ENCODE measurements at places on chromosomes 12 and 14. TPM values are rescaled to one million over a fixed set of nuclear protein-coding genes. Genes with fewer than 3 reads are reported as not detected.
A peak's percentile ranks its signal among the peaks of the same experiment; 100 is the strongest.

The HSPB8 gene
- not detected for polyA plus RNA-seq

The NEMP1 gene
- 41.2 TPM for polyA plus RNA-seq

The CDCA3 gene
- polyA plus RNA-seq, result 80.3 TPM

The SPX gene
- polyA plus RNA-seq, result not detected

The CPSF2 gene
- 49.0 TPM for polyA plus RNA-seq

The BCL2L14 gene
- polyA plus RNA-seq, result not detected

The HOXC4 gene
- 0.70 TPM for polyA plus RNA-seq

The MYF5 gene
- polyA plus RNA-seq, result not detected

The CCDC184 gene
- not detected for polyA plus RNA-seq

GRCh38 chr12:80314741-80315140, 129.3 kb upstream of the PTPRQ start:
- DNase-seq, result no peak

GRCh38 chr14:56199982-56200577, 81.9 kb downstream of the PELI2 start:
- DNase-seq, result no peak

- no peak for DNase-seq
Measured at GRCh38 chr14:74221741-74222140, 17.5 kb upstream of the VSX2 start.

GRCh38 chr12:5560265-5560664, 128.4 kb downstream of the NTF3 start:
- DNase-seq, result no peak

DNA sequence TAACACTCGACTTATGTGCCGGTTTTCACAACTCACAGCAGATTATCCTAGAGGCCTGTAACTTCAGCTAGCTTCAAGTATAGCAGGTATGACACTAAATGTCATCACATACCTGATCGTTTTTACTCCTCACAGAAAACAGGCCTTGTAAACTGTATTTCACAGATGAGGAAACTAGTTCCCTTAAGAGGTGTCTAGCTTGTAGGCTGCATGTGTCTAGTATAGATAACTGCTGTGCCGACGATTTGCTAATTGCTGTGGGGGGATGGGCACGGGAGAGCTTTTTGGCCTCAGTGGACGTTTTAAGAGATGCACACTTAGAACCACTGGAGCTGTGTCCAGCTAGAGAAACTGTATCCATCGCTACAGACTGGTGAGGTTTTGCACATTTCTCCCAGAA, 78.8 kb downstream of the PAPOLA start:
- DNase-seq, result peak; percentile 54

- DNase-seq, result no peak
Measured at GRCh38 chr12:25005376-25005775, 56.5 kb upstream of the BCAT1 start.

- no peak for DNase-seq
Measured at GRCh38 chr14:104515059-104515810, 64.3 kb upstream of the C14orf180 start.

GRCh38 chr14:49947506-49947905, 54.6 kb downstream of the ARF6 start:
- DNase-seq, result no peak

DNA sequence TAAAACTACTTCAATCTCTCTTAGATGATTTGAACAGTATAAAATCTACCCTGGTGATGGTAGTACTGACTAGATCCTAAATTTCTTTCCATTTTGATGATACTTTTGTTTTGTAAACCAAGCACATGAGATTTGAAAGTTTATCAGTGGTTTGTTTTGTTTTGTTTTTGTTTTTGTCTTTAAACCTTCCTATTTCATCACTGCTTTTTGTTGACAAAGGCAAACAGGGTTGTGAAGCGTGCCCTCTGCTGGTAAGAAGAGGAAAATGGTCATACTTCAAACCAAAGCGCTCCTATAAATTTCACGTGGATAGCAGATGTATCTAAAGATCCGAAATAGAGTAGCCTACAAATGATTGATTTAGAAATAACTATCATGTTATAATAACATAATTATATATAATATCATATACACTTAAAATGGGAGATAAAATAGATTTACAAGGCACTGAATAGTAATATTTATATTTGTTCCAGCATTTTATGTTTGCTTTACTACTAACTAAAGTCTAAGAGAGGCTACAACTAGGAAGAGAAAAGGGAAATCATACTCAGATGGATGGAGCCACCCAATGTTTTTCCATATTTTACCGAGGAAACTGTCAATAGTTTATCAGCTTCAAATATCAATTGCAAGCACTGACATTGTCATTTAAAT, 254.0 kb upstream of the USP15 start:
- DNase-seq, result peak; percentile 36

DNA sequence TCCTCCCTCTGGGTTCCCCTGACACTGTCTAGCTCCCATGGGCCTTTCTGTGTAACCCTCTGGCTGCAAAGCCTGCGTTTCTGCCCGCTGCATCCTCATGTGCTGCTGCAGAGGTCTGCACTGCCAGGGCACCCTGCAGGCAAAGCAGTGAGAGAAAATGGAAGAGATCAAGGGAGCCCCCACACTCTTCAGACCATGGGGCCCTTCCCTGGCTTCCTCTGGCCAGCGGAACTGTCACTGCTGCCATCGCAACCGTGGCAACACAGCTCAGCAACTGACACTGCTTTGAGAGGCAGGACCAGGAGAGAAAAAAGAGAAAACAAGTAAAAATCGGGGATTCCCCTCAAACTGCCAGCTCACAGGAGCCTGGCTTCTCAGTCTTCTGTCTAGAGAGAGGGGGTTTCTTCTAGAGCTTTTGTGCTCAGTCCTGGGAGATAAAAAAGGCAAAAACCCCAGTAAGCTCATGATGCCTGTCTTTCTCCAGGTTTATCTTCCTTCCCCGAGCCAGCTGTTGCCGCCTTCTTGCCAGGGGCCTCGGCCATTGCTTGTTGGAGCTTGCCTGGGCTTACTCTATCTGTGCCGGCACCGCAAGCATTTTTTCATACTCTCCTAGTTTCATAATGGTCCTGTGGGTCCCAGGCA, 38.9 kb downstream of the C14orf132 start:
- DNase-seq, result no peak

- peak; percentile 30 for DNase-seq
Measured at GRCh38 chr12:69534389-69534822, 50.9 kb upstream of the CCT2 start.

DNA sequence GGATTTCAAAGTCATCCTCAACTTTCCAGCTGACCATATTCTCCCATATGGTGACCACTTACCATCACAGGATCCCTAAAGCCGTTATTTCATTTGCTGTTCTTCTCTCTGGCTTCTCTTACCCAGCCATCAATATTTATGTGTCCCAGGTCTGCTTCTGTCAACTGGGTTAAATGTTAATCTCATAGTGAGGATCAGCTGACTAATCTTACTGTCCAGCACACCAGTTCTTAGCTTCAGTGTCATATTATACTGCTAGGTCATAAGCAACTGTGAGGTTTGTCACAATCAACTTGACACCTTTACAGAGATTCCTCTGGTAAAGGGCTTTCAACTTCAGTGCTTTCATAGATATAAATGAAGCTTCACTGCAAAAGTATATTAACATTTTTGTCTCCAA, 294.4 kb downstream of the DIO2 start:
- DNase-seq, result no peak

DNA sequence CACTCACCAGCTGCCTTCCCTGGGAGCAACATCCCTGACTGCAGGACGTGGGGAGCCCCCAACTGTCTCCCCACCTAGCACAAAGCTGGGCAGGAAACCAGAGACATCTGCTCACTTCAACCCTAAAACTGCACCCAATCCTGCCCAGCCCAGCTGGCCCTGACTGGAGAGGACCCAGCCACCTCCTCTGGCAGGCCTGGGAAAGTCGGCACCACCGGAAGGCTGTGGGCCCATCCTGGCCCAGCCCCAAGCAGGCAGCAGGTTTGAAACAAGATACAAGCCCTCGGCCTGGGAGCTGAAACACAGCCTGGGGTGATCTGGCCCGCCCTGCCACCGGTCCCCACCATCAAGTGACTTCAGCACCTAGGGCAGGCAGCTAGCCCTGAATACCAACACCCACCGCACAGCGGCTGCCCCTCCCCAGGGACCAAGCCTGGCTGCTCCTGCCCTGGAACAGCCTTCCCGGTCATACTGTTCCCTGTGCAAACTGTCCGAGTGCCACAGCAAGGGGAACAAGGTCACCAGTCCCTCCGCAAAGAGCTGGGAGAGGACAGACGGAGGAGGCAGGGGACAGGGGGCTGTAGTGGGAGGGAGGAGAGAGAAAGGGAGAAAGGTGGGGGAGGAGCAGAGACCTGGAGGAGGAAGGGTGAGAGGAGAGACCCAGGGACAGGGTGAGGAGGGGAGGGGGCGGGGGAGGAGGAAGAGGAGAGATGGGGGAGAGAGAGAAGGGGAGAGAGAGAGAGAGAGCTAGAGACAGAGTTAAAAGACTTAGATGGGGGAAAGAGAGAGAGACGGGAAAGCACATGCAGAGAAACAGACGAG, 115.7 kb downstream of the RFLNA start:
- no peak for DNase-seq

GRCh38 chr12:30144777-30145683, 361.3 kb upstream of the TMTC1 start:
- DNase-seq, result no peak

- no peak for DNase-seq
Measured at GRCh38 chr12:39393890-39394289, 49.0 kb downstream of the KIF21A start.

- no peak for DNase-seq
Measured at GRCh38 chr14:81523616-81524015, 10.0 kb downstream of the SEL1L start.

GRCh38 chr14:68503186-68503825, 289.6 kb downstream of the ZFP36L1 start:
- no peak for DNase-seq

DNA sequence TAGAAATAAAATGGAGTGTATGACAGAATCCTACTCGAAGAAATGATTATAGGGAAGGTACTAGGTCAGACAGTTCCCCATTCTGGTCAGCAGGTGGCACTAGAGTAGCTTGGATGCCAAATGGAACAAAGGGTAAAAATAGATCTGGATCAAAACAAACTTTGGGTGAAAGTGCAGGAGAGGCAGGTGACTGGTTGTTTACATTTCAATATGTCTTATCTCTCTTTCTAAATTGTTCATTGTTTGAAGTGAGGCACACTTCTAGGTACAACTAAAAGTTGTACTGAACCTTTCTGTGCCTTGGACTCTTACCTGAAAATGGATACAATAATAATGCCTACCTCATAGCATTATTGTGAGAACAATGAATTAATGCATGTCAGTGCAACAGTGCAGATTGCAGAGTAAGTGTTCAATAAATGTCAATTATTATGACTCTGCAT, 62.0 kb upstream of the OSBPL8 start:
- DNase-seq, result peak; percentile 67

DNA sequence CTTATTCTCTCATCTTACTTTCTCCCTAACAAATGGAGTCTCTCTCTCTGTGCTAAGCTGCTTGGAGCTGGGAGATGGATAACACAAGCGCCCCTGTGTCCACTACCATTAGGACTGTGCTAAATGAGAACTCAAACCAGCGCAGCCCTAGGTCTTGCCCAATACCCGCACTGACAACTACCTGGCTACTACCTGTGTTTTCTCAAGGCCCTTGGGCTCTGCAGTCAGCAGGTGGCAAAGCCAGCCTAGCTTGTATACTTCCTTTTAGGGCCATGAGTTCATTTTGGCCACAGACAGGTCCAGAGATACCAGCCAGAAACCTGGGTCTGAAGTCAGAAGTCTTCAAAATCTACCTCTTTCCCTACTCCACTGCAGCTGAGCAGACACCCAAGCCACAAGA, 13.0 kb upstream of the SLCO1B1 start:
- no peak for DNase-seq

Data from K562 (cell line).